ENCODE measurements at places on chromosomes 7 and 10.

DNA sequence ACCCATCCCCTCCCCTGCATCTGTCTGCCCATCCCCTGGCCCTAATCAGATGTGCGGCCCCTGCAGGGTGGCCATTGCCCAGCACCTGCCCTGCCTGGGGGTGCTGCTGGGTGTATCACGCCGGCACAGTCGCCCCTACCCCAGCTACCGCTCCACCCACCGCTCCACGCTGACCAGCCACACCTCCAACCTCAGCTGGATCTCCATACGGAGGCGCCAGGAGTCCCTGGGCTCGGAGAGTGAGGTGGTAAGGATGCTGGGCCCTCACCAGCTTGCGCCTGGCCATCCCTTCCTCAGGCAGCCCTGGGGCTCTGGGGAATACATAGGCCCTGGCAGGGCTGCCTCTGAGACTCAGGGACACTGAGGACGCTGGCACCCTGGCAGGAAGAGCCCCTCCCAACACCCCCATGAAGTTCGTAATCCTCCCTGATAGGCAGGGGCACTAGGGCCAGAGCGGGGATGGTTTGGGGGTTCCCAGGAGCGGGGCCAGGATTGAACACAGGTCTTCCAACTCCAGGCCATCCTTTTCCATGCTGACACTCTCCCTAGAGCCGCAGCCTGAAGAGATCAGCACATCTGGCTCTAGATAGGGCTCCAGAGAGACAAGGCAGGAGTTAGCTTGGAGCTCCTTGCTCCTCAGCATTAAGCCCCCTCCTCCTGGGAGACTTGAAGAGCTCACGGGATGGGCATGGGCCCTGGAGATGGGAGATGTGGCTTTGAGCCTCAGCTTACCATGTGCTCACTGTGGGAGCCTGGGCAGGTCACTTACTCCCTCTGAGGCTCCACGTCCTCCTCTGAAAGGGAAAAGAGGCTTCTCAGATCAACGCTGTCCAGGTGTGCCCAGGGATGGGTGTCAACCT is 5.9 kb upstream of the LDB3 start:
- DNase-seq, result no peak

GRCh38 chr10:30873411-30873810 is 158.3 kb downstream of the ZNF438 start:
- no peak for DNase-seq

GRCh38 chr10:131431533-131431932 is 120.0 kb upstream of the TCERG1L start:
- no peak for DNase-seq

DNA sequence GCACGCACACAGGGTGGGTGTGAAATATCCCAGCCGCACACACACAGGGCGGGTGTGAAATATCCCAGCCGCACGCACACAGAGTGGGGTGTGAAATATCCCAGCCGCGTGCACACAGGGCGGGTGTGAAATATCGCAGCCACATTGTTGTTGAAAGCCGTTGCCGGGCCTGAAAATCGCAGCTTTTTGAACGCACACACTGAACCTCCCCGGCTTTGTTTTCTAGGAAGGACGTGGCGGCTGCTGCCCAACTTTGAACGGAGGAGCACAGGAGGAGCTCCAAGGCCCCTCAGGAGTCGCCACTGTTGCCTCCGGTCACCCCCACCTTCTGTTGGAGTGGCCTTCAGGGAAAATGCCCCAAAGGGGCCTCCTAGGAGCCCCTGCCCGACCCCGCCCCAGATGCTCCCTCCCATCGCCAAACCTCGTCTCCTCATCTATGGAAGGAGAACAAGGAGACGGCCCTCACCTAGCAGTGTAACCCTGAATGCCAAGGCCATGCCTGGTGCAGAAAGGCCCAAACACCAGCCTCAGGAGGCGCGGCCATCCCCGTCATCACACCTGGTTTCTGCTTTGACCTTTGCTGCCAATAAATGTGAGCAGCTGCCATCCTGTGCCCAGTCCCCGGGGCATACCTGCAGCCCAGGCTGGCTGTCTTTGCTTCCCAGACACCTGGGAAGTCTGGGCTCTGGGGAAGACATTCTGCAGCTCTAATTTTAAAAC is 318.6 kb downstream of the PTPRN2 start:
- DNase-seq, result no peak

GRCh38 chr7:79506481-79506880 is 53.0 kb upstream of the MAGI2 start:
- DNase-seq, result peak; percentile 62

DNA sequence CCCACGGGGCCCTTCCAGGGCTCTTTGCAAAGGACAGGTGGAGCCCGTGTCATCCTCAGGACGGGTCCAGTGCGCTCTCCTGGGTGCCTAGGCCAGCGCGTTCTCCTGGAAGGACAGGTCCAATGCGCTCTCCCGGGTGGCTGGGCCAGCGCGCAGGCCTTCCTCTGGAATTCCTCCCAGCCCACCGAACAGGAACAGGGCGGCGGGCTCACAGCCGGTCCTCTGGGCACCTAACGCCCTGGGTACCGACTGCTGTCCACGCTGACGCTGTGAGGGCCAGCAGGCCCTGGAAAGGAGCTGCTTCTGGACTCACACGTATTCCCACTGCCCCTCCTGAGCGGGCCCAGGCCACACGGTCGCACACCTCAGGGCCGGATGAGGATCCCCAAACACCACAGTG is 49.3 kb downstream of the STK32C start:
- DNase-seq, result no peak

GRCh38 chr10:119667562-119668328 is 16.6 kb downstream of the BAG3 start:
- peak; percentile 94 for DNase-seq

GRCh38 chr7:140631021-140631420 is 9.6 kb downstream of the DENND2A start:
- no peak for DNase-seq

- no peak for DNase-seq
Measured at GRCh38 chr7:55070271-55070743, 51.5 kb downstream of the EGFR start.

- no peak for DNase-seq
Measured at GRCh38 chr10:3982746-3983442, 197.9 kb upstream of the KLF6 start.

DNA sequence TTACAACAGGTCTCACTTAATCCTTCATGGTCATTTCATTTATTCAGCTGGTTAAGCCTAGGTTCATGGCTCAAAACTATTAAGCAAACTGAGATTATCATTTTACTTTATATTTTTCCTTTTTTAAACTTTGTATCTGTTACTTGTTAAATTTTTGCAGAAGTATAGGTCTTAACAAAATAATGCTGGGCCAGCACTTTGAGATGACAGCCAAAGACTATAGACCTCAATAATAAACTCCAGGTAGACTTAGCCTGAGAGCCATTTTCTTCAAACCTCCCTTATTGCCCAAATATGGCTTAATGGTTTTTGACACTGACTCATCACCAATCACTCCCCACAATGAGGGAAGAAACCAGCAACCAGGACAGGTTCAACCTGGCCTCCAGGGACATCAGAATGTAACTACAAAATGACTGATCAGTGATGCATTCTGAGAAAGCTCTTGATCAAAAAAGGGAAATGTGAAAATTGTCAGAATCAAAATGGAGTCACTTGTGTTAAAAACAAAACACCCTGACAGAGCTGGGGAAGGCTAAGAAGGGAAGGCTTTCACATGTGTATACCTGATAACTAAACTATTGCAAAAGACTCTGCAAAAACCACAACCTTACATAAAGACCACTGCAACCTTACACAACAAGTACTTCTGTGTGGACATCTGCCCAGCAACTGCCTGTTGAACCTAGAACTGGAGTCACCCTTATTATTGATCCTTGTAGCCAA is 2.1 kb upstream of the CCDC126 start:
- DNase-seq, result peak; percentile 17

DNA sequence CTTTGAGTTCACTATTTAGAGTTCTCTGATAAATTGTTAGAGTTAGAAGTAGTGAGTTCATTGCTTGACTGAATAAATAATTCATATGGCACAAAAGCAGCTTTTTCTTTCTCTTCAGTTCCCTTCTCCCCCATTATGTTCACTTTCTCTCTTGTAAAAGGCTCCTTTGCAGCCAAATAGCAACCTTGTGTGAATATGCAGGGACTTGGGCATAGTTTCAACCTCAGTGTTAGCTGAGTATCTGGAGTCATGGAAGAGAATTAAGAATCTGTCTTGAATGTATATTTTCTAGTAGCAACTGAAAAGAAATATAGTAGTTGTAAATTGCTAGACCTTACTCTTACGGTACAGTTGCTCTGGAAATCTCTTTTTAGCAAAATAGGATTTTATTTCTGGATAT is 31.9 kb downstream of the ZEB1 start:
- DNase-seq, result no peak

Measured in fibroblast of pulmonary artery (primary cell).